ENCODE measurements at places on chromosomes 13 and 19.
A peak's percentile ranks its signal among the peaks of the same experiment; 100 is the strongest.

- DNase-seq: no peak
These were observed 87.4 kb upstream of the TEX29 start for GRCh38 chr13:111233080-111233479.

DNA sequence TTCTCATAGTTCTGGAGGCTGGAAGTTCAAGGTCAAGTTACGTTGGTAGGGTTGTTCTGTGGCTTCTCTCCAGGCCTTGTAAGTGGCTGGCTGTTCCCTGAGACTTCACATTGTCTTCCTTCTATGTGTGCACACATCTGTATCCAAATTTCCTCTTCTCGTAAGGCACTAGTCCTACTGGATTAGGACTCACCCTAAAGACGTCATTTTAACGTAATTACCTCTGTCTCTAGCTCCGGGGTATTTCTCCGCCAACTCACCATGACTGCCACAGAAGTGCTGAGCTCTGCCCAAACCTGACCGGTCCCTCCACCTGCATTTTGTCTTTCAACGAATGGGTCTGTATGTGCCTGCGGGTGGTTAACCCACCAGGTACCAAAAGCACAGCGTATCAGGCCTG is 8.7 kb upstream of the SYDE1 start:
- no peak for DNase-seq

DNA sequence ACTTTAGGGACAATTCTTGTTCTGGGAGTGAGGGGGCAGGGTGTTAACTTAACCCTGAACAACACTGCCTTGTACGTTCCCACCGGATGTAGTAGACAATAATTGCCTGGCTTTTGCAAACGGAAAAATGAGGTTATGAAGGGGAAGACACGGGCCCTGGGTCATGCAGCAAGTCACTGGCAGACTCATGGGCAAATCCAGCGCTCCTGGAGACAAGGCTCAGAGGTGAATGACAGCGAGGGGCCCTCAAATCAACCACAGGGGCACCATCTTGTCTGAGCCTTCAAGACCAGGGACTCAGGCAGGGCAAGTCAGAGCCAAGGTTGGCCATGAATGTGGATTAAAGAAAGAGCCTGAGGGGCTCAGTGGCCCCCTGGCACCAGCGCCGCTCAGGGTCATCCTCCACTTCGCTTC is 2.8 kb downstream of the RASA3 start:
- DNase-seq: peak; percentile 53

DNA sequence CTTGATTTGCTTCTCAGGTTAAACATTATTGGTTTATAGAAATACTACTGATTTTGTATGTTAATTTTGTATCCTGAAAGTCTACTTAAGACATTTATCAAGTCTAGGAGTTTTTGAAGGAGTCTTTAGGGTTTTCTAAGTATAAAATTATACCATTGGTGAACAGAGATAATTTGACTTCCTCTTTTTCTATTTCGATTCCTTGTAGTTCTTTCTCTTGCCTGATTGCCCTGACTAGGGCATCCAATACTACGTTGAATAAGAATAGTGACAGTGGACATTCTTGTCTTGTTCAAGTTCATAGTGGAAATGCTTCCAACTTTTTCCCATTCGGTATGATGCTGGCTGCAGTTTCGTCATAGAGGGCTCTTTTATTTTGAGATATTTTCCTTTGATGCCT is 807.5 kb upstream of the SLC10A2 start:
- DNase-seq: no peak

DNA sequence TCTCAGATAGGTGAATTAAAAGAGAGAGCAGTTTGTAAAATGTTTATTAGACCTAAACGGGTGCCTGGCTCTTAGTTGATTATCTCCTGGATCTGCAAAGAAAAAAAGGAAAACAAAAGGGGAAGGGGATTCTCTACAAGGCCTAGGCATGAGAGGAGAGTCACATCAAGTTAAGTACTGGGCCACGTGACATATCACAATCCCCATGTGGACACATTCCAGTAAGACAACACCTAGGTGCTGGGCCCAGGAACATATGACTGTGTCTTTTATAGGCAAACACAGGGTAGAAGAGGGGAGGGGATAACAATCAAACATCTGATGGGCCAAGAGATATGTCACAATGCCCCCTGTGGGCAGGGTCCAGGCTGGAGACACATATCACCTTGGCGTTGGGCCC is 4.2 kb upstream of the ZNF91 start:
- DNase-seq: no peak

DNA sequence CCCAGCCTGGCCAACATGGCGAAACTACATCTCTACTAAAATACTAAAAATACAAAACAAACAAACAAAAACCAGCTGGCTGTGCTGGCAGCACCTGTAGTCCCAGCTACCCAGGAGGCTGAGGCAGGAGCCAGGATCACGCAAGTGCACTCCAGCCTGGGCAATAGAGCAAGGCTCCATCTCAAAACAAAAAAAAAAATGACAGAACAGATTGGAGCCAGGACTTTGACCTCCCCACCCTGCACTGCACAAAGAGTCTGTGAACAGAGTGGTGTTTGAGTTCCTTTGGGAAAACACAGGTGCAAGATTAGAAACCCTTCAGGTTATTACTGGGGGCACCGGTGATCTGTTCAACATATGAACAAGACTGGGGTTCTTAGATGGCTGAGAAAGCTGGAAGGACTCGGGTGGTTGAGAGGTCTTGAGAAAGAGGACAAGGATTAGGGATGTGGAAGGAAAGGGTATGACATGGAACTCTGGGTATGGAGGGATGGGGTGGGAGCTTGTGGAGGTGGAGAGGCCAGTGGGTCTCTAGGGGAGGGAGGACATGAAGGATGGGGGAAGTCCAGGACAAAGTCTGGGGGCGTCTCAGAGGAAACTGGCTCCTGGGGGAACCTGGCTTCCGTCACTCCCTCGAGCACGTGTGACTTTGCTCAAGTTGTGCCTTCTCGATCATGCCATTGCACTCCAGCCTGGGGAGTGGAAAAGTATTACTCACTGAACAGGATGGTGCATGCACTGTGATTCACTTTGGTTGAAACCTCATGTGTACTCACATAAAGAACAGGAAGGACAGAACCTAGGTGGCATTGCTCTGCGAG is 25.9 kb downstream of the RCN3 start:
- DNase-seq: peak; percentile 53

DNA sequence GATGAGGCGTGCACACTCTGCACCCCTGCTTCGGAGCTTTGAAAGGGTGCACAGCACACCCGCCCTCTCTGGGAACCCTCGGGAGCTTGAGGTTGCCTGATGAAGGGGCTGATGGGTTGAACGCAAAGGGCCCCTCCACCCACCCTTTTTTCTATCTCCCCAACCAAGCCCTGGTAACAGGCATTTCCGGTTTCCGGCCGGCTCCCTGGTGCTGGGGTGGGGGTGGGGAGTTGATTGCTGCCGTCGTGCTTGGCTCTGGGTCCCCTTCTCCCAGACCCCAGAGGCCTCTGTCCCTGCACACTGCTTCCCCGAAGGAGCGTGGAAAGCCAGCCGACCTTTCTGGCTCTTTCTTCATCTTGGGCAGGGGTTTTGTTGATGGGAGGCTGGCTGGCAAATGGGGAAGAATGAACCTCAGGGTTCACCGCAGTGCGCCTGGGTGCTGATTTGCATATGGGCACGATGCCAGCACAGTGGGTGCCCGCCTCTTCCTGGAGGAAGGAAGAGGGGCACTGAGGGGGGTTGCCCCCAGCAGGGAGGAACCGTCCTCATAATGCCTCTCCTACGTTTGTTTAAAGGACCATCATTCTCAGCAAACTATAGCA is 29.1 kb downstream of the VAV1 start:
- DNase-seq: peak; percentile 69

DNA sequence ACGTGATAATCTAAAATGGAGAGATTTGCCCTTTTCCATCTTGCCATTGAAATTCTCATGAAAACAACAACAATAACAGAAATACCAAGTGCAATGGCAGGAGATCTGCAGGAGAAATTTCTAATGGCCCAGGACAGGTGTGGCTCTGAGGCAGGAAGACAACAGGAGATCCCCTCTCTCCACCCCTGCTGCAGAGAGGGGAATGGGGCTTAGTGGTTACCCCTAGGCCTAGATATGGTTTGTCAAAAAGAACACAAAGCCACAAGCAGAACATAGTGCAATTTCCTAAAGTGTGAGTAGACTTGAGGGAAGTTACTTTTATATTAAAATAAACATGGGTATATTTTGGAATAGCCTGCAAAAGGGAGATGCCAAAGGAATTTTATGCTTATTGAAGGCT is 369.5 kb downstream of the KCNRG start:
- no peak for DNase-seq

- no peak for DNase-seq
These were observed 47.9 kb upstream of the OLFM4 start for GRCh38 chr13:52980695-52981094.

DNA sequence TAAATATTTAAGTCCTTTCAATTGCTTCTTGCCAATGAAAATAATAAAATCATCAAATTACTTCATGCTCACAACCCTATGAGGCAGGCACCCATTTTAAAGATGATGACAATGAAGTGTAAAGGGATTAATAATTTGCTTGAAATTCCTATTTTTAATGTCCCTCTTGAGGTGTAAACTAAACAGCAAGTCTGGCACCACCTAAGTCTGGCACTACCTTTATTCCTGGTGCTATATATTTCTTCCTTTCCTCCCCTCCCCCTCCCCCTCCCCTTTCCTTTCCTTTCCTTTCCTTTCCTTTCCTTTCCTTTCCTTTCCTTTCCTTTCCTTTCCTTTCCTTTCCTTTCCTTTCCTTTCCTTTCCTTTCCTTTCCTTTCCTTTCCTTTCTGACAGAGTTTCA is 42.2 kb downstream of the FLT1 start:
- DNase-seq: no peak

DNA sequence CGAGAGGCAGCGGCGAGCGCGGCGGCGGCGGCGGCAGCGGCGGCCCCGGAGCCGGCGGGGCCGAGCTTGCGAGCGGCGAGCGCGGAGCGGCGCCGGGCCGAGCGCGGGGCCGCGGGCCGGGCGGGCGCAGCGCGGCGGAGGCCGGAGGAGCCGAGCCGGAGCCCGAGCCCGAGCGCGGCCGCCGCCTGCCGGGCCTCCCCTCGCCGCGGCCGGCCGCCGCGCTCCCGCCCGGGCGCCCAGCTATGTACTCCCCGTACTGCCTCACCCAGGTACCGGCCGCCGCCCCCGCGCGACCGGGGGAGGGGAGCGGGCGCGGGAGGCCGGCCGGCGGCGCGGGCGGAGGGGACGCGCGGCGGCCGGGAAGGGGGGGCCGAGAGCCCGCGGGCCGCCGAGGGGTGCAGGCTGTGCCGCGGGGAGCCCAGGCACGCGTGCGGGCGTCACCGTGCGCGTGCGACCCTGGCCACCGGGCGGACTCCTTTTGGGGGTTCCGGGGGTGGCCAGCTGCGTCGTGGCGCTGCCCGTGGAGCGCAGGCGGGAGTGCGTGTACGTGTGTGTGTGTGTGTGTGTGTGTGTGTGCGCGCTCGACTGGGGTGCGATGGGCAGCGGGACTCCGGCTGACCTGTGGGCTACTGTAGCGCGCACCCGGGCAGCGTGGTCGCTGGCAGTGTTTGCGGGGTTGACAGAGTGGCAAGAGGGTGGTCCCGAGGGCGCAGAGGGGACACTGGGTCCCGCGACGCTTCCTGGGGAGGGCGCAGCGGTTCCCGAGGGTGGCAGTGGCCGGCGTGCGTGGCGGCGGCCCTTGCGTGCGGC is 526 bp downstream of the NFIX start:
- DNase-seq: no peak

All from activated CD4-positive, alpha-beta T cell treated with anti-CD3 and anti-CD28 coated beads, Interleukin-2, amount 50 U/mL, for 1 hour (primary cell).